ENCODE measurements at places on chromosomes 6 and 20.

- no peak for DNase-seq
These were observed 59.2 kb upstream of the TINAG start for GRCh38 chr6:54248994-54249393.

DNA sequence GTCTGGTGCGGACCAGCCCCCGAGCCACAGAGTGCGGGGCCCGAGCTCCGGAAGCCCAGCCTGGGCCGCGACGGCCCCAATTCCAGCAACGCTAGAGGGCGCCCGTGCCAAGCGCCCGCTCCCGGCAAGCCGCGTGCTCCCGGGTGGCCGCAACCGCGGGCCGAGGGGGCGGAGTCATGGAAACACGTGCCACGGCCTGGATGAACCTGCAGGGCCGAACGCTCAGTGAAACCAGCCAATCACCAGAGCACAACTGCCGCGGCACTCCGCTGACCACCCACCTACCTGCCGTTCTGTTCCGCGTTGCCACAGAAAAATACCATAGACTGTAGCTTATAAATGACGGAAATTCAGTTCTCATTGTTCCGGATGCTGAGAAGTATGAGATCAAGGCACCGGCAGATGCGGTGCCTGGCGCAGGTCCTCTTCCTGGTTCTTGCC is 85.7 kb upstream of the FOXC1 start:
- no peak for DNase-seq

- DNase-seq = no peak
These were observed 2.1 kb downstream of the MYLIP start for GRCh38 chr6:16130932-16131387.

- no peak for DNase-seq
These were observed 396.5 kb downstream of the HDGFL1 start for GRCh38 chr6:22965889-22966288.

GRCh38 chr6:149342525-149342924 is 25.0 kb downstream of the TAB2 start:
- no peak for DNase-seq

DNA sequence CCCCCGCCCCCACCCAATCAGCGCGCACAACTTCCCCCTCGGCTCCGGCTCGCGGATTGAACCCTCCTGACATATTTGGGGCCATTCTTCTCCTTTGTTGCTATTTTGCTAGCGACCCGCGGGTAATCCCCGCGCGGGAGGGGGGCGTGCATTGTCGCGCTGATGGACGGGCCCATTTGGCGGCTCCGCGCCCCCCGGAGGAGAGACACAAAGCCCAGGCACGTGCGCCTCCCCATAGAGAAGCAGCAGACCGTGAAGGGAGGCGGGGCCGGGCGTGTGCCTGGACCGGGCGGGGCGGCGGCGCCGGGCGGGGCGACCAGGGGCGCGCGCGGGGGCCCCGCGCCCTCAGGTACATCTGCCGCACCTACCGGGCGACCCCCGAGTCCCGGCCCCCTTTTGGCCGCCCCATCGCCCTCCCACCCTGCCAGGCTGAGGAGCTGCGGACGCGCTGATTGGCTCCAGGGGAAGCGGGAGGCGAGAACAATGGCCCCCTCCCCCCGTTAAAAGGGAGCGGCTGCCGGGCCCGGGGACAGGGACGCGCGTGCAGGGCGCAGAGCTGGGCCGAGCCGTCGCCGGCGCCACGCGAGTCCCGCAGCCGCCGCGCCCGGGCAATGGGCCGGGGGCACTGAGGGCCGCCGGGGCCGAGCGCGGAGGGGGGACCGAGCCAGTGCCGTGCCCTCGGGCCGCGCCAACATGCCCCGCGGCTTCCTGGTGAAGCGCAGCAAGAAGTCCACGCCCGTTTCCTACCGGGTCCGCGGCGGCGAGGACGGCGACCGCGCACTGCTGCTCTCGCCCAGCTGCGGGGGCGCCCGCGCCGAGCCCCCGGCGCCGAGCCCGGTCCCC is at the start of gene INSM1:
INSM1 (plus strand) TSS at position 530 of the 843 bp plus-strand sequence; CDS start at position 694, 164 bp downstream.
- no peak for DNase-seq

GRCh38 chr6:121334299-121335086 is at the start of gene TBC1D32:
Gene TBC1D32, minus strand, starts transcription at chr6:121334480. Its CDS starts 50 bp downstream, at chr6:121334430.
- peak; percentile 28 for DNase-seq

GRCh38 chr6:68728159-68728979 is 93.3 kb downstream of the ADGRB3 start:
- no peak for DNase-seq

- DNase-seq = no peak
These were observed 394.7 kb downstream of the THBS2 start for GRCh38 chr6:168858926-168859325.

- no peak for DNase-seq
These were observed 51.0 kb upstream of the IL20RA start for GRCh38 chr6:137095651-137096238.

DNA sequence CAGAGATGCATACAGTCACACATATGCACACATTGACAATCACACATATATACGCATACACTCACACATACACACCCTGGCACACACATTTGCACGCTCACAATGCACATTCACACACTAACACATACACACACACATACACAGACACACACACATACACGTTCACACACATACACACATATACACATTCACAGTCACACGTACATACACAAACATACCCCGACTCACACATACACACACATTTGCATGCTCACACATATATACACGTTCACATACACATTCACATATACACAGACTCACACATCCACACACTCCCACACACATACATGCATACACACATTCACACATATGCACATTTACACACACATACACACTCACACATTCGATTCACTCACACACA is 366.8 kb upstream of the ID4 start:
- DNase-seq = no peak

DNA sequence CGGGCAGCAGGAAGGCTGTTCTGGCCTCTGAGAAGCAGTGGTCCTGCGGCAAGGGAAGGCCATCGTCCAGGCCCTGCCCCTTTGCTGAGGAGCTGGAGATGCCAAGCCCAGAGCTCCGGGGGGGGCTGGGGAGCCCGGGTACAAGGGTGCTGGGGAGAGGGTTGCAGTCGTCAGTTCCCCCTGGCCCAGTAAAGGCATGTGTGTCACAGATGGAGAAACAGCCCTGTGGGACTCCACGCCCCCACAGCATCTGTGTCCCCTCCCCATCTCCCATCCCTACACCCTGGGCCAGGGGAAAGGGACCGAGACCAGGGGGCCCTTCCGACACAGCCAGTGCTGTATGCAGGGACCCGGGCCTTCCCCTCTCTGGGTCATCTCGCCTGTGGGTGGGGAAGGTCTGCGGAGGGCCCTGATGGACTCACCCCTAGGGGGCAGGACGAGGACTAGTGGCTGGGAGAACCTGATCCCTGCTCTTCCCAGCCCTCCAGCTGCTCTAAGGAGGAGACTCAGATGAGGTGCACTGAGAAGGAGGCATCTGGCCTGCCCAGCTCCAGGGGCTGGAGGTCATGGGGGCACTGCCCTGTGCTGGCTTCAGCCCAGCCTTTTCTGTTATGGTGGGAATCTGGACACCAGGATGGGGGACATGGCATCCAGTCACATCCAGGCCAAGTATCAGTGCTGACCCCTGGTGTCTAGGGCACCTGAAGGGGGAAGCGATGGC is 609 bp downstream of the MYL9 start:
- no peak for DNase-seq

GRCh38 chr20:11130554-11131166 is 456.9 kb upstream of the JAG1 start:
- DNase-seq = no peak

GRCh38 chr6:170522565-170523183 is 30.4 kb downstream of the PSMB1 start:
- DNase-seq = no peak

GRCh38 chr20:61705386-61706258 is 360.1 kb downstream of the TAF4 start:
- no peak for DNase-seq

DNA sequence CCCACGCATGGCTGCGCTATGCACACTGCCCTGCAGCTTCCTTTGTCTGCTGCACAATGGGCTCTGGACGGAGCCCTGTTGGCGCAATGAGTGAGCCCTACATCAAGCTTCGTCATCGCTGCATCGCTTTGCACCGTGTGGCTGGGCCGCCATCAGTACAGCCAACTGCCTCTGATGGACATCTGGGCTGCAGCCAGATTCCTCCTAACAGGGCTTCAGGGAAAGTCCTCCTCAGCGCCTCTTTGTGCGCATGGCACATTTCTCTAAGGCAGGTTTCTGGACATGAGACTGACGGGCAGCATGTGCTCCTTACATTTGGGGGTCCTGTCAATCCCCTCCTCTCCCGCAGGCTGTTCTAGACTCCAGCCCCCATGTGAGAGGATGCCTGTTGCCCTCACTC is 29.7 kb upstream of the ANGPT4 start:
- DNase-seq = no peak

- no peak for DNase-seq
These were observed 10.5 kb downstream of the NKX2-2 start for GRCh38 chr20:21503345-21503744.

DNA sequence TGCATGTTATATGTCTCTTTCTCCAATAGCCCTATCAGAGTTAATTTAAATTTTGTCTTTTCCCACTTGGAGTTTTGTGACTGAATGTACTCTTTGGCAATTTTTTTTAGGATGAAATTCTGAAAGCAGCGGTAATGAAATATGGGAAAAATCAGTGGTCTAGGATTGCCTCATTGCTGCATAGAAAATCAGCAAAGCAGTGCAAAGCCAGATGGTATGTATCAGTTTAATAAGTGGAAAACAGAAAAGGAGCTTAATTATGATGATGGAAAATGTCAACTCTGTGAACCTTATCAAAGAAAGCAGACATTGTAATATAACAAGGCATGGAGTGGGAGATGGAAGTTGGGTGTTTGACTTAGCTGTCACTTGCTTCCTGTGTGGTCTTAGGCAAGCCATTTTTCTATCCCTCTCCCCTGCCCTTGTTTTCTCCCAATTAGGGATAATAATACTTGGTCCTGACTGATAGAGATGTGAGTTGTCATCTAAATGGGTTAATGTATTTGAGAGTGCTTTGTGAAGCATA is 2.7 kb downstream of the CDC5L start:
- no peak for DNase-seq

DNA sequence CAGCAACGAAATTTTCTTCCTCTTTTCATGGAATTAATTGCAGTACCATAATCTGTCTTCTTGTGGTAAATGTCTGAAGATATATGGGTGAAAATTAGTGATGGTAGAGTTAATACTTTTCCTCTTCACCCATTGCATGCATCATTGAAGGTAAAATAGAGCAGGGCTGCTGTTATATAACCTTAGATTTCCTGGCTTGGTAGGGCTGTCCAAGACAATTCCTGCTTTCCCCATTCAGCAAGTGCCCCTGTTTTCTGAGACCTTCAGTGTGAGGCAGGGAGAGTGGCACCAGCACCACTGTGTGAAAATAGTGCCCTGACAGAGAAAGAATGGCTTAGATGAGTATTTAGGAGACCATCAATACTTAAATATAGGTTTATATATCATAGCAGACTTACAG is 202.0 kb downstream of the ZFAND3 start:
- no peak for DNase-seq

DNA sequence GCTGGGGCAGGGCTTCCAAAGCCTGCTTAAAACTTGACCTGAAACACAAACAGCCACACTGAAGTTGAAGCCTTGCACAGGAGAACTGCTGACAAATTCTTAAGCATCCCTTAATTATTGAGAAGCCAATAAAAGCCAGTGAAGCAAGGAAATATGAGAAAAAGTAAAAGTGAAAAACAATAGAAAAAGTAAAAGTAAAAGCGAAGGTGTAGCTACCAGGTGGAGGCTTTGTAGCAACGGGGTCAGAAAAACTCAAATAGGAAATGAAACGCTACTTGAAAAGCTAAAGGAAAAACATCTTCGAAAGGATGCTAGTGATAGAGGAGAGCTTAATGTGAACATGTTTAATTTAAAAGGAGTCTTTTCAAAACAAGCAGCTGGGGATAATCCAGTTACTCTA is 97.4 kb downstream of the IRF4 start:
- no peak for DNase-seq

DNA sequence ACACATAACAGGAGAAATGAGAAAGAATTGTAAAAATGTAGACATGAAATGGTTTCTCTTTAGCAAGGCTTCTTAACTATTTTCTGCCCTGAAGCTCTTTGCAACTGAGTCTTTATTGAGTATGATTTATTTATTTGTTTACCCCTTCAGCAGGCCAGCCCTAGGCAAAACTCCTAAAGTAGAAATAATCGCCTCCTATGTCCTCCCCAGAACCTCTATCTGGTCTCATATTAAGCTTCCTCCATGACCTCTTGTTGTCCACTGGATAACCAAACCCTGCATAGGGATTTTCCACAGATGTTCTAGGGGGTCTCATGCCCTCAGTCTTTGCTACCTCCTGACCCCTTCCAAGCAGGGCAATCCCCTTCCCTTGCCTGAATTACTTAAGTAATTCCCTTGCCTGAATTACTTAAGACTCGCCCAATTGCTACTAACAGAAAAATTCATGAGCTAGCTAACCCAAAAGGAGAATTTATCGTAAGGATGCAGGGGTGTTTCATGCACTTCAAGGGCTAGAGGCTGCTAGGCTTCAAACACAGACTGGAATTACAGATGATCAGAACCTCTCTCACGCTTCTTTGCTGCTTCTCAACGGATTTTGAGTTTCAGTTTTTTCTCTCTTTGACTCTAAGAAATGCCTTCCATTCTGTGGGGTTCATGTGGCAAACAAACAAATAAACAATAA is 425.9 kb upstream of the RNF217 start:
- no peak for DNase-seq

GRCh38 chr6:74073999-74074398 is 378.0 kb downstream of the CD109 start:
- no peak for DNase-seq
